ENCODE measurements at places on chromosomes 7 and 10.

DNA sequence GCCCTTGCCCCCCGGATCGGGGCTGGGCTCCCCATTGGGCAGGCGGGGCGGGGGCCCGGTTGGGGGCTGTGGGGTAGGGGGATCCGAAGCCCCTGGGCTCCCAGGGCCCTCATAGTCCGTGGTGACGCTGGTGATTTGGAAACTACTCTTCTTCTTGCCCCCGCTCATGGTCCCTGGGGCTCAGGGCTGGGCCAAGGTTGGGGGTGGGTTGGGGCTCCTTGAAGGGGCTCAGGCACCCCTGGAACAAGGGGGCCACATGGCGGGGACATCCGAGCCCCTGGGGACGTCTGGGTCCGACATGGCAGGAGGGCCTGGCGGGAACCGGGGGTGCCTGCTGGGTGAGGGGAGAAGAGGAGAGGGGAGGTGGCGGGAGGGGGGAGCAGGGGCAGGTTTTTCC lies 1.1 kb downstream of the TSC22D4 start:
- DNase-seq, result no peak

DNA sequence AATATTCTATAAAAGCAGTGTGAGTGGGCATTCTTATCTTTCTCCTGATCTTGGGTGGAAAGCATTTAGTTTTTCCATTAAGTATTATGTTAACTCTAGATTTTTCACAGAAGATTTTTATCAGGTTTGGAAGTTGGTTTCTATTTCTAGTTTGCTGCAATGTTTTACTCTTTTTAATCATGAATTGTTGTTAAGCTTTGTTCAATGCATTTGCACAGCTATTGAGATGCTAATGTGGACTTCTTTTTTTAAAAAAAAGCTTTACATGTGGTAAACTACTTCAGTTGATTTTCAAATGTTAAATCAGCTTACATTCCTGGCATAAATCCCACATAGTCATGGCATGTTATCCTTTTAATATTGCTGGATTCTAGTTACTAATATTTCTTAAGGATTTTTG lies 363.6 kb upstream of the NRP1 start:
- DNase-seq, result no peak

DNA sequence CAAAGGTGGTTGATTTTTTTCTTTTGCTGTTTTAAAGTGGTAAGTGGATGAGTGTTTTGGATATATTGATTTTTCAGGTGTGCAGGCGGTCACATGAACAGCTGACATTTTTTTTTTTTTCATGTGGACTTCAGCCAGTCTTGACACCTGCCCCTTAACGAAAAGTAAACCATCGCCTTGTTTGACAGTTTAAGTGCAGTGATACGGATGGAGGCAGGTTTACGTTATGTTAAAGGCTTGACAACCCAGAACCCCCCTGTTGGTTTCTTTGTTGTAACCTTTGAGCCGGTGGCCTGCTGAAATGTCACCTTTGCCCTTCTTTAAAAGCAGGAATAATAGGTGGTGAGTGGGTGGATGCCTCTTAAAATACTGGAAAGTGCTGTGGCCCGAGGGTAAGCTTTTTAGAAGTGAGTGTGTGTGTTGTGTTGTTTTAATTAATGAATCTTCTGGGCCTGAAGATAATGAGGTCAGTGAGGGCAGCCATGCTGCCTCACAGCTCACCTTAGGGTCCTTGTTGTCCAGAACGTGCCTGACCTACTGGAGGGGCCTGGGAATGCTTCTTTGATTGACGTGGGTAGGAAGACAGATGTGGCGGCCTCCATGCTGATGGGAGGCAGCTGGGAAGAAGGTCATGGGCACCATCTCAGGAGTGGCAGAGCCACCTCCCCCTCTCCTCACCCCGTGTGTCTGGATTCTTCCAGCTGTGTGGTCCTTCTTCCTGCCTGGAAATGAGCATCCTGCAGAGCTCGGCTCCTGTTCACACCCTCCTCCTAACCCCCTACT lies 69.8 kb downstream of the TCF7L2 start:
- no peak for DNase-seq

DNA sequence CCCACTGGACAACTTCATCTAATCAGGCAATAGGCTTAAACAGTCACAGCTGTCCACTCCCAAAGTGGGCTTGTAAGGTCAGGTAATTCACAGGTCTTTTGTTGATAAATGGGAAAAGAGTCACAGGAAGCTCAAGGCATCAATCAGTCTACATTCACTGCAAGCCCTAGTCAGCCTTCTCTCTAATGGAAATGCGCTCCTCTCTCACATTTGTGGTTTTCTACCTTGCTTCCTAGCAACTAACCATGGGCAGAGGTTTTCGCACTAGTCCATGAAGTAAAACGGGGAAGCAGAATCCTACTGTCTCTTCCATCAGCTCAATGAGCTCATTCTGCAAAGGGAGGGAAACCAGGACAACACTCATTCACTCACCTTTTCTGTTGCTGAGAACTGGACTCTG lies 53.5 kb upstream of the APBB1IP start:
- DNase-seq, result no peak

DNA sequence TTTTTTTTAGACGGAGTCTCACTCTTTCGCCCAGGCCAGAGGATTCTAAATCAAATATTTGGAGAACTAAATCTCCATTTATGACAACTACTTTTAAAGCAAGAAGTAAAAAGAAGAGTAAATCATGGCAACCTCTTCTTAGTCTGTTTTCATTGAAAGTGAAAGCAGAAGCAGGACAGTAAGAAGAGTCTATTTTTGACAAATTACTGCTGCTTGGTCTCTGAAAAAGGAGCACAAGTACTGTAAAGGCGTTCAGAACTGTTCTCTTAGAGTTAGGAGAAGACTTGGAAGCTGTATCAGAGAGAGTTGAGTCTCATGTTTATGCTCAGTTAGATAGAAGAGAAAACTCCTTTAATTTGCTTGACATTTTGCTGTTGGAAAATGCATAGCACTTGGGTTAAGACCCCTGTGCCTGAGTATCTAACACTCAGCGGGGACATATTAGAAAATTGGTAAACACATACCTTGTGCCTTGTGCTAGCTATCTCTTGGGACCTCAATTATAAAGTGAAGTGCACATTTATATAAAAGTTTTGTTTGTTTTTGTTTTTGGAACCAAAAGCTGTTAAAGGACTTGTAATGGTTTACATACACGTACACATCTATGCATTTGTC lies 433.0 kb downstream of the ANKRD7 start:
- DNase-seq, result no peak

- DNase-seq, result no peak
These were observed 19.4 kb upstream of the ZNF92 start for GRCh38 chr7:65354263-65354662.

GRCh38 chr7:135321556-135321955 lies 87.9 kb downstream of the STRA8 start:
- DNase-seq, result no peak

DNA sequence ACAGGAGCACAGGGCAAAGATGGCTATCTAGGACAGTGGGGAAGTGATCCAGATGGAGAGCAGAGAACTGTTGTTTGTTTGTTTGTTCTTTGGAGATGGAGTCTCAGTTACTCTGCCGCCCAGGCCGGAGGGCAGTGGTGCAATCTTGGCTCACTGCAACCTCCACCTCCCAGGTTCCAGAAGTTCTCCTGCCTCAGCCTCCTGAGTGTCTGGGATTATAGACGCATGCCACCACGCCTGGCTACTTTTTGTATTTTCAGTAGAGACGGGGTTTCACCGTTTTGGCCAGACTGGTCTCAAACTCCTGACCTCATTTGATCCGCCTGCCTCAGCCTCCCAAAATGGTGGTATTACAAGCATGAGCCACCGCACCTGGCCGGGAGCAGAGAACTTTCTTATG lies 20.9 kb downstream of the METTL2B start:
- no peak for DNase-seq

GRCh38 chr7:141974831-141975230 lies 1.3 kb upstream of the TAS2R38 start:
- DNase-seq, result no peak

All from DMS79 (cell line).